ENCODE measurements at places on chromosomes 16 and 17. TPM values are rescaled to one million over a fixed set of nuclear protein-coding genes. Genes with fewer than 3 reads are reported as not detected.

- no peak for DNase-seq
Observed at GRCh38 chr17:11925262-11926021, 71.8 kb downstream of the ZNF18 start.

GRCh38 chr16:85365120-85365519 is 248.0 kb upstream of the GSE1 start:
- no peak for DNase-seq

DNA sequence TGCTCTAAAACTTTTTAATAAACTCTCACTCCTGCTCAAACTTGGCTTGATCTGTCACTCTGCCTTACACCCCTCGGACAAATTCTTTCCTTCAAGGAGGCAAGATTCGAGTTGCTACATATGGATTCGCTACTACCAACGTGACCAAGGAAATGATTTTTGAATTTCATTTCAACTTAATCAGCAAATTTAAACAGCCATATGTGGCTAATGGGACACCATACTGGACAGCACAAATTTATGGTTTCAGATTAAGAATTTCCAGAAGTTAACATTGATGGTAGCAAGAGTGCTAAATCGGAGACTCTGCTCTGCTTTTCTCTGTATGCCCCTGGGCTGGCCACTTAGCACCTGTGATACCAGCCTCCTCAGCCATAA is 318.2 kb upstream of the PSMD7 start:
- DNase-seq, result no peak

CCDC144A gene
- 0.43 TPM for total RNA-seq

IL17C gene
- total RNA-seq, result not detected
